NCI-H446 (cell line): ENCODE measurements at places on chromosomes 6 and 20.
A peak's percentile ranks its signal among the peaks of the same experiment; 100 is the strongest.

DNA sequence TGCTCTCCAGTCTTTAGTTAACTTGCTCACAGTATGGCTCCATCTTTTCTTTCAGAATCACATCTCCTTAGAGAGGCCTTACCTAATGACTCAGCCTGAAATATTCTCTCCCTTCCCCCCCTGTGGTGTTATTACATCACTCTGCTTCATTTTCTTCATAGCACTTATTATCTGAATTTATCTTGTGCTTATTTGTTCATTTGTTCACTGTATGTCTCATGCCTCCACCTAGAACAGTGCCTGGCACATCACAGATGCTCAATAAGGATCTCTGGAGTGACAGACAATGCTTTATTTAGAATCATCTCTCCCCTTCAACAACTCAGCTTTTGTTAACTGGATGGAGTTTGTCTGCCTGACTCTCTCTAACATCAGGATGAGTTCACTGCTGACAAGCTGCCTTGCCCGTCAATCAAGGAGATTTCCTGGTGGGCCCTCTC lies 96.6 kb upstream of the MAN1A1 start:
- DNase-seq, result no peak

DNA sequence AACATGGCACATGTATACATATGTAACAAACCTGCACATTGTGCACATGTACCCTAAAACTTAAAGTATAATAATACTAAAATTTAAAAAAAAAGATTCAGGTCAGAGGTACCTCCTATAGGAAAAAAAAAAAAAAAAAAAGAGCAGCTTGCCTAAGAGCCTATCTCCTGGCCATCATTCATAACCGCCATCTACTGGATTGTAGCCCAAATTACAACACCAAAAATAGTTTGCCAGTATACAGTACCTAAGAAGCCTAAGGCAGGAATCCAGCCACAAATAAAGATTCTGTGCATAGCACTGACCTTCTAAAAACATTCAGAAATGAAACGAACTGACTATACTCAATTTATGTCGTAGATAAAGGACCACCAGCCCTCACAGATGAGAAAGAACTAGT lies 438.4 kb upstream of the ADGRB3 start:
- no peak for DNase-seq

DNA sequence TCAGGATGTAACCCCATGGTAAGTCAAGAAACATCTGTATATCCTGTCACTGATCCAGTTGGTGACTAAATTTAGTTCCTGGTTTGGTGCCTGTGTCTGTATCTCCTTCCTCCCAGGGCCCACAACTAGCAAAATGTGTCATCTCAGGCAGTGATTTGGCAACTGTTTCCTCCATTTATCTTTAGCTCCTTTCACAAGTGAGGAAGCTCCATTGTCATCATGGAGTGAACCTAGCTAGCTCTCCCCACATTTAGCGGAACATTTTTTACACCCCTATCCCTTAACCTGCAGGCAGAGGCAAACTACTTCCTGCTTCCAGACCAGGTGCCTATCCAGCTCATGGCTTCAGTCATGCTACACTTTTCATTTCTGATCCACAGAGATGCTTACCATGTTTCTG lies 99.5 kb downstream of the IPCEF1 start:
- no peak for DNase-seq

- no peak for DNase-seq
Observed at GRCh38 chr20:24546232-24546892, 76.9 kb downstream of the SYNDIG1 start.

- DNase-seq, result peak; percentile 20
Observed at GRCh38 chr6:30037182-30037788, 23.8 kb upstream of the POLR1H start.

DNA sequence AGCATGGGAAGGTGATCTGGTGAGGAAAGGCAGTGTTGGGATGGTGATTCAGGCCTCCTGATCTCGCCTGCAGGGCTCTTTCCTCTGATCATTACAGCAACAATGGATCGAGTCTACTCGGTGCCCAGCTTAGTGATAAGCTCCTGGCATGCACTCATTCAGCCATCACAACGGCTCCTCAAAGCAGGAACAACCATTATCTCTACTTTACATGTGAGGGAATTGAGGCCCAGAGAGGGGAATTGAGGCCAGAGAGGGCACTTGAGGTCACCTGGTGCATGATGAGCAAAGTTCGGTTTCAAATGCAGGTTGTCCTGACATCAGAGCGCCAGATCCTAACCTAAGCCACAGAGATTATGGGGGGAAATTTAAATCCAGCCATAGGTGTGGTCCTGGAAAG lies 42.0 kb upstream of the BPIFA2 start:
- no peak for DNase-seq
